ENCODE measurements at places on chromosomes 11 and 22.

DNA sequence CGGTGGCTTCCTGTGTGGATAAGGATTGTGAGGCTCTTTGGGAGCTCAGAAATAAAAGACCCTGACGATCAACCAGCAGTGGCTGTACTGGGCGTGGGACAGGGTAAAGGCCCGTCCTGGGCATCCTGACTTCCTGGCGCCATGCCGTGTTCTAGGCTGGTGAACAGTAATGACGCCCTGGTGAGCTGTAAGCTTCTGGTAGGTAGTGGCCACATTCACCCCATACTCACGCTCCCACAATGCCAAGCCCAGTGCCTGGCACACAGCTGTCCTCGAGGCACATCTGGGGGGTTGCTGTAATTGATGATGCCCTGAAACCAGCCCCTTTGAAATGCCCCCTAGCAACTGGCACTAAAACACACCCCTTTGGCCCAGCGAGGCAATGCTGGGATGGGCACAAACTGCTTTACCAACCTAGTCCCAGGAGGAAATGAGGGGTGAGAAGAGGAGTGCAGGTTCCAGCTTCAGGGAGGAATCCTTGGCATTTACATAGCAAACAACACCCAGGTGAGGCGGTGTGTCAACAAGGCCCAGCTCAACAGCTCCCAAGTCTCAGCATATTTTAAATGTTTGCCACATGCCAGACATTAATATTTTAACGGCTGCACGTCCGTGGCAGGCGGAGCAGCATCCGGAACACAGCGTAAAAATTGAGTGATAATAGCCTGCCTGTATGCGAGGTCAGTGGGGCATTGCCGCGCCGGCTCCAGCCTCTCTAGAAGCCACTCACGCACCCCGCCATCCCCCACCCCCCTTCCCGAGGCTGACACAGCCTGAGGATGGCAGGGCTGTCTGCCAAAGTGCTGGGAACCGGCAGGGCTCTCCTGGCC is 79.3 kb downstream of the DSCAML1 start:
- no peaks in the 10 kb centered on the region for H3K36me3 ChIP-seq
- H3K4me1 ChIP-seq: peaks cover 7% of the 10 kb centered on the region
- no peak overlapping the region for H3K27ac ChIP-seq

- H3K4me3 ChIP-seq: no peak overlapping the region
- DNase-seq: no peak
- no peaks in the 10 kb centered on the region for H3K4me1 ChIP-seq
- no peaks in the 10 kb centered on the region for H3K36me3 ChIP-seq
- no peak overlapping the region for H3K27ac ChIP-seq
- no peaks in the 10 kb centered on the region for H3K27me3 ChIP-seq
Measured at GRCh38 chr11:76656571-76657081, 13.9 kb downstream of the LRRC32 start.

DNA sequence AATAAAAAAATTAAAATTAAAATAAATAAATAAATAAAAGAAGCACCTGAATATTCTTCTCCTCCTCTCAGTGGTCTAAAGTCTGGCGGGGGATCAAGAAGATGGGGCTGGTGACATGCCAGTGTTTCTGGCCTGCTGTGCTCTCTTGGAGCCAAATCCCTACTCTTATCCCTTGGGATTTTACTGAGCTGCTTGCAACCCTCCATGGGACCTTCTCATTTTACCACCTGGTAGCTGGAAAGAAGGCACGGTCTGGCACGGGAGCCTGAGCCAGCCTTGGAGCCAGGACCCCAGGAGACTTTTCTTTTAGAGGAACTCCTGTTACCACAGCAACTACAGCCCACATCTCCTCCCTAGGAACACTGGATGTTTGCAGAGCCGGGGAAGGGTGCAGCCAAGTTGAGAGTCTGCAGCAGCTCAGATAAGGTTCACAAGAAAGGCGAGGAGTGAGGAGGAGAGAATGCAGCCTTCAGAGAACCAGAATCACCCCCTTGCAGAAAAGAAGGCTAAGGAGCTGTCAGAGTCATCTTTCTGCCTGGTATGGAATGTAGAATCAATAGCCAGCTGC is 21.4 kb downstream of the CD6 start:
- no peak for DNase-seq
- no peaks in the 10 kb centered on the region for H3K4me1 ChIP-seq
- H3K36me3 ChIP-seq: no peaks in the 10 kb centered on the region
- no peak overlapping the region for H3K4me3 ChIP-seq
- H3K27ac ChIP-seq: no peak overlapping the region
- H3K27me3 ChIP-seq: no peaks in the 10 kb centered on the region

DNA sequence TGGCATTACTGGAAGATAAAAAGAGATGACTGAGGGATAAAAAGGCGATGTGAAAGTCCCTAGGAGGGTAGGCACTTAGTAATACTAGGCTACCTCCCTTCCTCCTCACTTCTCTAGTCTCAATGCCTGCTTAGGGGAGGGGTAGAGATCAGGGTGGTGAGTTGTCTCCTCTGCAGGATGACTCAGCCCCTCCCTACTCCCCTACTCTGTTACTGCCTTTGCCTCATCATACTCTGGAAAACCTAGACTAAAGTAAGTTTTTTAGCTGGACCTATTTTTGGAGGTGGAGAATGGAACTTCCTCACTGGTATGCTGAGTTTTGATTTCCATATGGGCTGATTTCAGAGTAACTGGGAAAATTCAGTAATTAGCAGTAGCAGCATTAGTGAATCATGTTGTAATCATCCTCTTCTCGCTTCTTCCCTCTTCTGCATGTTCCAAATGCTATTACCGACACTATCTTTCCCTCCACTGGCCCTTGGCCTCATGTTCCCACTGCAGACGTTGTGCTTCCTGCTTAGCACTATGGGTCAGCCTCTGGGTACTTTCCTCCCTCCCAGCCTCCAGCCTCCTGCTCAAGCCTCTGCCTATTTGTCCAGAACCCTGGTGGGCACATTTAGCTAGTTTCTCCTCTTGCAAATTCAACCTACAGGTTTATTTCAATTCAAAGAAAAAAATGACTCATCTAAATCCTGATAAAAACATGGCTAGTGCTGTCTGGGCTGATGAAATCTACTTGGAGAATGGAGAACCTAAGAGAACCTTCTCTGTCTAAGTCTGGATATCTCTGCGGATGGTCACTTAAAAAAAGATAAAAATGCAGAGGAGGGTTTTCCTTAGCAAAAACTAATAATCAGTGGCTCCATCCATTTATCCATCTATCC is 281.7 kb downstream of the ST3GAL4 start:
- H3K4me3 ChIP-seq: no peak overlapping the region
- H3K4me1 ChIP-seq: peaks cover 6% of the 10 kb centered on the region
- DNase-seq: no peak
- no peak overlapping the region for H3K27ac ChIP-seq
- no peaks in the 10 kb centered on the region for H3K27me3 ChIP-seq

DNA sequence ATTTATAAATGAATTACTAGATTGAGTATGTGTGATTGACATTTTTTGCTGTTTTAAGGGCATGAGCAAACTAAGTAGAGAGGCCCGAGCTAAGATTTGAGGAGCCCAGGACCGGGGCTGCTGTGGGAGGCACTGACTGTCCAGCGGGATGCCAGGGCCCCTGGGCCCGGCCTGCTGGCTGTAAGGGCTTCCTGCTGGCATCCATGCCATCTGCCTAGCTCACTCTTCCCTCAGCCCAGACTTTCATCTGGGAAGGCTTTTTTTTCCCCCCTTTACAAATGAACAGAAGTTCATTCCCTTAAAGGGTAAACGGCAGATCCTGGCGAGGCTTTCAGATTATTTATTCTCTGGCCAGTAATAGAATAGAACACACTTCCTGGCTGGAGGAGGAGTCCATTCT is 16.0 kb upstream of the TP53I11 start:
- no peak for DNase-seq
- H3K36me3 ChIP-seq: no peaks in the 10 kb centered on the region
- H3K27ac ChIP-seq: no peak overlapping the region
- H3K27me3 ChIP-seq: no peaks in the 10 kb centered on the region

DNA sequence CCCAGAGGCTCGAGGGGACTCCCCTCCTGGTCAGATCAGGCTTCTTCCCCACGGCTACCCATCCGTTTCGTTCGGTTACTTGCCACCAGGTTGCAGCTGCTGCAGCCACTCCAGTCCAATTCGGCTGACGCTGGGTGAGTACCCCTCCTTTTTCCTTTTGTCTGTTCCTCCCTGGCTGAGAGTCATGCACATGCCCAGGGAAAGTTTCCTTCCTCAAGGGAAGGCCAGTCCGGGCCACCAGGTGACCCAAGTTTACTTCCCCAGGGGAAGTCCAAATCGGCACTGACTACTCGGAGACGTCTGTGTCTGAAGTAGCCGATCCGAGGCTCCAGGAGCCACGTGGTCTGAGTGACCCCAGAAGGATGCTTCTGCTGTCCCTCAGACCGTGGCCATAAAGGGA is 13.2 kb upstream of the OR56A3 start:
- no peak for DNase-seq
- H3K27ac ChIP-seq: no peak overlapping the region
- no peak overlapping the region for H3K4me3 ChIP-seq
- no peaks in the 10 kb centered on the region for H3K4me1 ChIP-seq

DNA sequence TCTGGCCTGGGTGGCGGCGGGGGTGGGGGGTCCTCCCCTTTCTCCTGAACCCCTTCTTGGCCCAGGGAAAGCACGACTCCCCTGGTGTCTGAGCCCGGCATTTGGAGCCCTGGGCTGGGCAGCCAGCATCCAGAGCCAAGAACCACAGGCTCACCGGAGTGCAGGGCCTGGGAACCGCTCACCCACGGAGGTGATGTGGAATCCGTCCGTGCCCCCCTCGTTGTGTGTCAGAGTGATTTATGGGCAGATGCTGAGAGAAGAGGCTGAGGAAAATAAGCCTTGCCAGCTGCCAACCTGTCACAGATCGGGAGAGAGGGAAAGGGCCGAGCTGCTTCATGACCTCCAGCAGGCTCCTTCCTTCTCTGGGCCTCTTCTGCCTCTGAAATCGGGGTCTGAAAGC is 33.7 kb downstream of the WNT11 start:
- peaks cover 3% of the 10 kb centered on the region for H3K4me1 ChIP-seq
- DNase-seq: no peak
- H3K4me3 ChIP-seq: no peak overlapping the region
- H3K36me3 ChIP-seq: no peaks in the 10 kb centered on the region
- H3K27ac ChIP-seq: no peak overlapping the region

DNA sequence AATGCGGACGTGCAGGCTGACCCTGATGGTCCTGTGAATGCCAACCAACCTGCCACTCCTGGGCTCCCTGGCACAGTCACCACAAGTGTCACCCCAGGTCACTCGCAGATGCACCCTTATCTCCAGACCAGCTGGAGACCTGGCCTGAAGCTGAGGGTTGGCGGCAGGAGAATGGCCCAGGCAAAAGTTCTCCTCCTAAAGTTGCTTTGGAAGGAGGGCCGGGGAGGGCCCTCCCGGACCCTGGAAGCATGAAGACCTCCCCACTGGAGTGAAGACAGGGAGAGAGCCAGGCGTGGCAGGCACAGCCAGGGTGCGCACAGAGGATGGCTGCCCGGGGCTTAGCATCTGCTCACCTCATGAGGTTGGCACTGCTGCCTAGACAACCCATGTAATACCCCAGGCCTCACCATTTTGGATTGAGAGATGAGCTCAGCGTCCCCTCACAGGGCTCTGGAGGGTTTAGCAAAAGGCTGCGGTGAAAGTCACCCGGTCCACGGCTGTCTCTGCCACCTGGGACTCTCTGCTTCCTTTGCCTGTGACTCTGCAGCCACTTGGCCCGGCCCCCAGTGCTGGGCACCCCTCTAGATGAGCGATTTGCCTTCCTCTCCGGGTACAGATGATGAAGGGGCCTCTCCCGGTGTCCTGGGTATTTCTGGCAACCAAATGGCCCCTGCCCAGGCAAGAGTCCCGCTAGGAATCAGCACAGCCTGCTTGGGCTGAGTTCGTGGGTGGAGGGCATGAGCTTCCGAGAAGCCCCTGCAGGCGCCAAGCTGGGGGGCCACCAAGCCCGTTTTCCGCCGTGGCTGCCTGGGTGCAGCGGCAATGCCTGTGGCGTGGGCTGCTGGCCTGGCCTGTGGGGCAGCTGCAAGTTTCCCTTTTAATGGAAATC is 48.3 kb upstream of the SEPTIN5 start:
- no peak overlapping the region for H3K27ac ChIP-seq
- peaks cover 2% of the 10 kb centered on the region for H3K4me1 ChIP-seq
- no peaks in the 10 kb centered on the region for H3K27me3 ChIP-seq
- no peak for DNase-seq
- H3K36me3 ChIP-seq: no peaks in the 10 kb centered on the region

DNA sequence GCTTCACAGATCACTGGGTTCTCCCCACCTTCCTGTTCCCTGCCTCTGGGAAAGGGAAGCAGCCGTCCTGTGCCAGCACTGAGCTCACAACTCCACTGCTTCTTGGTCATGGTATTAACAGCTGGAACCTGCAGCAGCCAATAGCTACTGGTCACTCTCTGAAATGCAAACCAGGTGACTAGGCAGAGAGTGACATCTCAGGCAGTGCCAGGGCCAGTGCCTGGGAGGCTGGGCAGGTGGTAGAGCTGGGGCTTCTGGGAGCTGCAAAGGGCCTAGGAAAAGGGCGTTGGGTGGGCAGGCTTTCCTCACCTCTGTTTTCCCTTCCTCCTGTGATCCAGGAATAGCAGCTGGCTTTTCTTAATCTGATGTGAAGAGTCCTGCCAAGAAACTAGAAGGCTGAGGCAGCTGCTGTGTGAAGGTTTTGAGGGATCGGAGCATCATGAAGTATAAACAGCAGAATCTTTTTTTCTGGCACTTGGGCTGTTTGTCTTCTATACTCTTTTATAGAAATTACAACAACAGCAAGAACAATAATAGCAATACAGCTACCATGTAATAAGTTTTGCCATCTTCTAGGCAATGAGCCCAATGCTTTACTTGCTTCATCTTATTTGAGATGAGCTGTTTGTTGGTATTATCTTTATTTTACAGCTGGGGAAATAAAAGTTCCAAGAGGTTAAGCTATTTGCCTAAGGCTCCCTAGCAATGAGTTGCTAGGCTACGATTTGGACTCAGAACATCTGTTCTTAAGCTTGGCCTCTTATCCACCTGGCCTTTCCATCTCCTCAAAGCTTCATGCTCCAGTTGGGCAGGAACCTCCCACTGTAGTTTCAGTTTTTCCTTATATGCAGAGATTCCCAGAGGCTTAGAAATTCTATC is 22.0 kb upstream of the CD44 start:
- H3K4me1 ChIP-seq: peaks cover 2% of the 10 kb centered on the region
- H3K4me3 ChIP-seq: no peak overlapping the region
- no peak for DNase-seq
- H3K27ac ChIP-seq: no peak overlapping the region
- no peaks in the 10 kb centered on the region for H3K36me3 ChIP-seq
- H3K27me3 ChIP-seq: no peaks in the 10 kb centered on the region

GRCh38 chr11:106706355-106706754 is 311.9 kb downstream of the GUCY1A2 start:
- no peaks in the 10 kb centered on the region for H3K27me3 ChIP-seq
- H3K4me3 ChIP-seq: no peak overlapping the region
- no peaks in the 10 kb centered on the region for H3K36me3 ChIP-seq
- no peaks in the 10 kb centered on the region for H3K4me1 ChIP-seq

- no peaks in the 10 kb centered on the region for H3K4me1 ChIP-seq
- no peak overlapping the region for H3K4me3 ChIP-seq
- peaks cover 67% of the 10 kb centered on the region for H3K27me3 ChIP-seq
- no peaks in the 10 kb centered on the region for H3K36me3 ChIP-seq
Measured at GRCh38 chr22:22395245-22395644, 113.3 kb downstream of the ZNF280B start.

GRCh38 chr11:3341298-3341697 is 37.6 kb downstream of the ZNF195 start:
- no peak for DNase-seq
- no peaks in the 10 kb centered on the region for H3K27me3 ChIP-seq
- no peak overlapping the region for H3K4me3 ChIP-seq
- no peak overlapping the region for H3K27ac ChIP-seq

All from iPS DF 6.9 (cell line).